ENCODE measurements at places on chromosomes 7 and 10.

- no peak for DNase-seq
Measured at GRCh38 chr7:14973712-14974428, 71.3 kb upstream of the DGKB start.

DNA sequence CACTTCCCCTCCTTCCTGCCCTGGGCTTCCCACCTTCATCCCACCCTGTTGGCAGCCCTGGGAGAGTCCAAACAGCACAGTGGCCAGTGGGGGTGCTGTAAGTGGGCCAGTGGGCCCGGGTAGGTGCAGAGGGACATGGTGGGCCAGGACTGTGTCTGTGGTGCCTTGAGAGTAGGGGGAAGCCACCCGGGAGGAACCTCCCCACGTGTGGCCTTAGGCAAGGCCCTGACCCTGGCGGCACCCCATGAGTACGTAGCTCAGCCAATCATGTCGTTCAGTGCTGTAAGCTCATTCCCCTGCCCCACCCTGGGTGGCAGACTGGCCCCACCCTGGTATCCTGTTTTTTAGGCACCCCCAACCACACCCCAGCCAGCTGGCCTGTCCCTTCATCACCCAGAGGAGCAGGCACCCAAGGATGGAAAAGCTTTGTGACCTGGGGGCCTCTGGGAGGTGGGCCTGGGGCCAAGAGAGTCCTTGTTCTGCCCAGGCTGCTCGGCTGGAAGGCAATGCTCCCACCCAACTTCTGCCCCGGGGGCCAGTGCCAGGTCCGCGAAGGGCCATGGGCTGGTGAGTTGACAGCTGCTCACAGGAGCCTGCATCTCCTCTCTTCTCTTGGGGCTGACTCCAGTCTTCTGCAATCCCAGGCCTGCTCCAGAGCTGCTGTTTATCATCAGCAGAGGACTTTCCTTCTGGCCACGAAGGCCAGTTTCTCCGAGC is 41.6 kb downstream of the TSPAN15 start:
- no peak for DNase-seq

GRCh38 chr10:112122827-112123226 is 60.7 kb downstream of the GPAM start:
- no peak for DNase-seq

GRCh38 chr7:139844779-139845442 is 15.8 kb downstream of the TBXAS1 start:
- DNase-seq: no peak

GRCh38 chr7:79504607-79505389 is 51.3 kb upstream of the MAGI2 start:
- no peak for DNase-seq

DNA sequence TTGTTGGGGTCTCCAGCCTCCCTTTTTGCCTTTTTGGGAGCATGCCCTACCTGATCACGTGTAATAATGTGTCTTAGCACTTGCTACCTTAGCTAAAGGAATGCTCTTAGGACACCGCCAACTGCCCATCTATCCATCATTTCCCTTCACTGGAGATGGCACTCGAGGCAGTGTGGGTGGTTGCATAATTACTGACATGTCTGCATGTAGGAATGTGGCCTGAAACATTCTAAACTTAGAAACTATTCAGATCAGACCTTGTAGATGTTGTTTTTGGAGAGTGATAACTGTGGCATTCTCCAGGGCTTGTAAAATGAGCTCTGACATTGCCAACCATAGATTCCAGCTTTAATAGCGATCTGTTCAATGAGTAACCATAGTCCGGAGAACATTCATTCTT is 365.8 kb downstream of the BBS9 start:
- no peak for DNase-seq

DNA sequence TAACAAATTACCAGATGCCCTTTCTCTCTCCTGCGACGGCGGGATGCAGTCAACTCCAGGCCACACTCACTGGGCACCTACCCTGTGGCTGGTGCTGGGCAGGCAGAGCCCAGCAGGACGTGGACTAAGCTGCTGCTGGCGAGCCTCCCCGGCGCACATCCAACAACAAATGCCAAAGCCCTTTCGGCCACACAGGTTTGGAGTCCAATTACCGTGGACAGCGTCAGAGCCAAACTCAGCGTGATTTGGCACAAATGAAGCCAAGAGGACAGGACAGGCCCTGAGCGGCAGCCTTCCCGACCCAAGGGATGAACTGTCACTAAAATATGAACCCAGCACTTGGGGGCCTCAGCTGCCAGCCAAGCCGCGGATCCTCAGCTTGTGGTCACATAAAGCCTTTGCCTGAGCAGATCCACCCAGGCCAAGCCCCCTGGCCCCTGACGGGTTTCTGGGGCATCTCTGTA is 28.4 kb downstream of the DAGLB start:
- DNase-seq: no peak

GRCh38 chr7:30726296-30727006 is 25.5 kb upstream of the INMT start:
- no peak for DNase-seq

- no peak for DNase-seq
Measured at GRCh38 chr7:150383710-150384397, 4.7 kb downstream of the ZNF775 start.

DNA sequence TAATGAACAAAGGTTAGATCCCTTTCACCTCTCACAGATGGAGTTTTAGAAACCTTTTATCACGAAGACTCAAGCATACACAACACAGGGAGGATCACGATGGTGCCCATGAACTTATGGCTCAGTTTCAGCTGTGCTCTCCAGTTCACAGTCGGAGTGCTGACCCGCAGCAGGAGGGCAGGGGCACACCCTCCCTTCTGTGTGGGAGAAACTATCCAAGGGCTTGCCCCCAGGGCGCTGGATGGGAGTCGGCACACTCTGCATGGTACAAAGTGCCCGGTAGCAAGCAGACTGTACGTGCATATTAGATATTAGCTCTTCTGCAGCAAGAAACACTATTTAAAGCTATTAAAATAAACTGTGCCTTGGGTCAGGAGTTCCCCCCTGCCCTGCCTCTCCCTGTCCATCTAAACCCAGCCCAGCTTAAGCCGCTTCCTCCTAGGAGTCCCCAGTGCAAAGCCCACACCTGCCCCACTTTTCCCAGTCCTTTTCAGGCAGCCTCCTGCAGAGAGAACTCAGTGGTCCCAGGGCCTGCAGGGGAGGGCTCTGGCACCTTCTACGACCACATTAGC is 76.5 kb downstream of the CHST15 start:
- DNase-seq: no peak

DNA sequence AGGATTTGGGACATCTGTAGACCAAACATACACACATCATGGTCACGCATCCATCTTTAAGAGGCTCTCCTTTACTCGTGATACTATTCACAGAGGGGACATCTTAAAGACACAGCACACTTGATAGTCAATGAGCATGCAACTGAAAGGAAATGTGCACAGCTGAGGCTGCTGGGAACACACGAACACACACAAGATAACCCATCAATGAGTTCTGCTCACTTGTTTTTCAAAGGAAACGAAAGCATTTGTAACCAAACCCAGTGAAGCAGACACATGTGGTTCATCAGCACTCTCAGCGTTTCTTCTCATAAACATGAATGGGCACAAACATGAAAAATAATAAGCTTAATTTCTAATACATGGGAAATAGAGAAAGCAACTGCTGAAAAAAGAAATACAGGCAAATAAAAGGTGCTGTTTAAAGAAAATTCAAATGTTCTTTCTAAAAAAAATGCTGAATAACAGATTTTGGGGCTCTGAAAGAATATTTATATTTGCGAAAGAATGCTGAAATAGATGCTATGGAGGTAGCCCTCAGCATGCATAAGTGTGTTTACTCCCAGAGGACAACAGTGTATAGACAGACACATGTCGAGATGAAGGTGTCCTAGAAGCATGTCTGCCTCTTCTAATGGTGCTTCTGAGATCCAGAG is 59.7 kb upstream of the LAMB4 start:
- DNase-seq: no peak

GRCh38 chr10:97356918-97357317 is 22.4 kb upstream of the FRAT2 start:
- DNase-seq: no peak

DNA sequence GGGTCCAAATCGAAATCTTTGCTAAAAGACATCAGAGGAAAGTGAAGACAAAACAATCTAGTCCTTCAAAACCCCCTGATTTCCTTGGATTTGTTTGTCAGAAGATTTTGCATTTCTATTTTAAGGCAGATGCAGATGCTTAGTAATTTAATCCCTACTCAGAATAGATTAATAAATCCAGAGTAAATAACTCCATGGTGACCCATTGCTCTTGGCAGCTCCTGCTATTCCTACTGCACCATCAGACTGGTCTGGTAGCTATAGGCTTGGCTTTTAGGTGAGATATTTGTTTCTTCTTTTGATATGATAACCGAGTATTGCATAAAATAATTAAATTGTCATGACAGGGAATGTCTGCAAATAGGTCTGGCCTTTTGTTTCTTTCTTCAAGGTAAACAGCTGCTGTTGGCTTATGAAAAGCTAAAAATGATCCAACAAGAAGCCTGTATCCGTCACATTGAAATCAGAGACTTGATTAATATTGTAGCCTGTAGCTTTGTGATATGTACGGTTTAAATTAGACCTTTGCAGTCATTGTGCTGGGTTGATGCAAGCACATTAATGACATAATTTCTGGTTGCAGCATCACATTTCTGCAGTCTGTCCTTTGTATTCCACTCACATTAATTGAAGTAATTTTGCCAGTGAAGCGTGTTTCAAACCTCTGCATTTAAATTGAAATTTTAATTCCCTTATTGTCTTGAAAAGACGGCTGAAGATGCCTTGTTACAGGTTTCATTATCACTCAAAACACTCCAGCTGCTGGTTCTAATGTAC is 40.7 kb downstream of the EXOC4 start:
- no peak for DNase-seq

- no peak for DNase-seq
Measured at GRCh38 chr7:14158111-14158510, 168.6 kb upstream of the ETV1 start.
